ENCODE measurements at places on chromosomes 1 and 21.

- no peak for DNase-seq
These were observed 212.4 kb downstream of the FOXD2 start for GRCh38 chr1:47650205-47650604.

GRCh38 chr1:24828183-24828886 lies 83.1 kb downstream of the CLIC4 start:
- DNase-seq, result no peak

DNA sequence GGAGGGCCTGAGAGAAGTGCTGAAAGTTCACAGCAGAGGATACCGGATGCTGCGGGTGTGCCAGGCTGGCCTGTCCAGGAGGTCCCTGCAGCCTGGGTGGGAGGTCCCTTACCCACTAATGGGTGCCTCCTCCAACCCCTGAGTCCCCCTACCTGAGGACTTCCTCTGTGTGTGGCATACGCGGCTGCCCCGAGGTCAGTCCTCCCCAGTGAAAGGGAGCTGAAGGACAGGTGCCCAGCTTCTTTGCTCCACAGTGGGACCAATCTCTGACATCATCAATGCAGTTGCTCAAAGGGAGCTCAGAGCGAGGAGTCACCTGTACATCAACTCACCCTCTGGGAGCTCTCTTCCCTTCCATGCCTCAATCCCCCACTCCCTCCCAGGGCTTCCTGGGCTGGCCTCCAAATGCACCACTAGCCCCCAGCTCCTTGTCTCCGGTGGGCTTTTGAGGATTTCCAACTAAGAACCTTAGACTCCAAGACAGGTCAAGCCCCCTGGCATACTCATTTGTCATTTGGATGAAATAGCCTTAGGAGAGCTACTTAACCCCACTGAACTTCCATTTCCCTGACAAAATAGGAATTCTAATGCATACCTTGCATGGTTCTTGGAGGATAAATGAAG lies 53.9 kb downstream of the PDE9A start:
- DNase-seq, result no peak

- no peak for DNase-seq
These were observed 45.5 kb downstream of the TNNT2 start for GRCh38 chr1:201332021-201332420.

- no peak for DNase-seq
These were observed 56.7 kb upstream of the CD1D start for GRCh38 chr1:158124034-158124433.

DNA sequence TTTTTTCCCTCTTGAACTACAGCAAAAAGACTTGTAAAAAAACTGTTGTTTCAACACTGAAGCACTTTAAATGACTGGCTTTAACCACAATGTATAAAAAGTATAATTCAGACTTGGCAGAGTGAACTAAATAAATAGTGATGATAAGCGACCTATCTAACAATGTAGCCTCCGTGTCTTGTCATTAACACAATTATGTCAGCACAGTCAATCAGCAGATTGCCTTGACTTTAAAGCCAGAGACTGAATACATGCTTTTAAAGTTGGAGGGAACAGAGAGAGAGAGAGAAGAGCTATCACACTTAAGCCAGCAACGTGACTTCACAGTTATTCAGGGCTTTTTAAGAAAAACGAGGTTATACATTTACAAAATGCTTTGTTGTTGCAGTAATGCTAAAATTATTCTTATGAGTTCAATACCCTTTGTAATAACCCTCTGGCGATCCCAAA lies 378.1 kb downstream of the LMO4 start:
- no peak for DNase-seq

GRCh38 chr1:93186667-93187066 lies 6.1 kb downstream of the CCDC18 start:
- DNase-seq, result no peak

DNA sequence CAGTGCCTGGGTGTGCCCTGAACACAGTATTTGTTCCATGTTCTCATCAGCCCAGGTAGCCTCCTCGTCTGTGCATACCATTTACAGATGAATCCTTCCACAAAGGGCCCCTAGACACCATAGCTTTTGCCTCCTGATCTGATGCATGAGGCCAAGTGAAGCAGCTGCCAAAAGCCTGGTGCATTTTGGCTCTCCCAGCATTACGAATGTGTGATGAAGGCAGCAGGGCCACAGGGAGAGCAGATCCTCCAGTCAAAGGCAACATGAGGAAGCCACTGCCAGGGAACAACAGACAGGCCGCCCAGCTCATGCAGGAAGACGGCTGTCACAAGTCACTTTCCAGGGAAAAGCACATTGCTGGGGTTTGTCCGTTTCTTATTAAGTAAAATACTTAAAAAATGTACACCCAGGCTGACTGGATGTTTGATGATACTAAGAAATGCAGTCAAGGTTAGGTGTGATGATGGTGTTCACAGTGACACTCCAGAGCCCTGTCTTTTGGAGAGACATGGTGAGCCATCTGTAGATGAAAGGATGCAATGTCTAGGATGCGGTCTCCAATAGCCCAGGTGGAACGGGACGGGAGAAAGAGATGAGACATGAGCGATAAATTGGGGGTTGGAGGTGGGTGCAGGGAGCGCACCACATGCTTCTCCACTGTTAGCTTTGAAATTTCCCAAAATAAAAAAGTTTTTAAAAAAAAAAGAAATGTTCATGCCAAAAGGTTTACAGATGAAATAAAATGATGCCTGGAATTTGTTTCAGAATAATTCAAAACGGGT lies 48.7 kb downstream of the NPHP4 start:
- no peak for DNase-seq

DNA sequence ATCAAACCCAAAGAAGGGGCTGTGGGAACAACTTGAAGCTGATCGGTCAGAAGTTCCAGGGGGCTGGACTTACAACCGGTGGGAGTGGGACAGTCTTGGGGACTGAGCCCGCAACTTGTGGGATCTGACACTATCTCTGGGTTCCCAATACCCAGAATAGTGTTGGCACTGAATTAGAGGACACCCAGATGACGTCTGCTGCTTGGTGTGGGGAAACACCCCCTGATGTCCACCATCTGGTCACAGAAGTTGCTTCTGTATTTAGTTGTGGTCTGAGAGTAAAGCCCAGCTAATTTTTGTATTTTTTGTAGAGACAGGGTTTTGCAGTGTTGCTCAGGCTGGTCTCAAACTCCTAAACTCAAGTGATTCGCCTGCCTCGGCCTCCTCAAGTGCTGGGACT lies 28.8 kb downstream of the SERBP1 start:
- no peak for DNase-seq

DNA sequence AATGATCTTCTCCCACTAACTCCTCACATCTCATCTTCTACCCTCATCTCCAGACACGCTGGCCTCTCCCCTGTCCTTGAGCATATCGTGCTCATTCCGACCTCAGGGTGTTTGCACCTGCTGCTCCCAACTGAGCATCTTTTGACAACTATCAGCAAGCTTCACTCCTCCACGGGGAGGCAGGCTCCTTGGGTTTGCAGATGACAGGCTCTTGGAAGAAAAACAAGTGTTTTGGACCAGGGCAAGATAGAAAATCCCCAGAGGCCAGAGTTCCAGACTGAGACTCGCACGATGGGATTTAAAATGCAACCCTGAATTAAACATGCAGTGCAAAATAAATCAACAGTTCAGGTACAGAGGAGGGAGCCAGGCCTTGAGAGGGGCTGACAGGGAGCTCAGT lies 246.7 kb downstream of the PTPRU start:
- no peak for DNase-seq

DNA sequence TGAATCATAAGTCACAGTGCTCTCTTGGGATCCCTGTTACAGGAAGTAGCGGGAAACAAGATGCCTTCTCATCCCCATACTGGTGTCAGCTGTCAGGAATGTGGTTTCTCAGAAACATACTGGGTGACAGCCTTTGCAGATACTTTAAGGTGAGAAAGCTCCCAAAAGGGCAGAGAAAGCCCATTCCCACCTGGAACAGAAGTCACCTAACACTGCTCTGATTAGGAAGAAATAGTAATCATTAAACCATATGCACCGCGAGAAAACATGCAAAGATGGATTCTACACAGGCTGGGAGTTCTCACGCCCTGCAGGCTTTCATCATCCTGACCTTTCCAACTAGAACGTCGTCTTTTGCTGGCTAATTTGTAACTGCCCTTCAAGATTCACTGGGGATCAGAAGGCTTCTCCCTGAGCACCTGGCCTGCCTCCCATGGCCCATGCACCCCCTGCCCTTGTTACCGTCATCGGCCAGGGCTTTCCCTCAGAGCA lies 46.2 kb upstream of the SLC44A3 start:
- DNase-seq, result no peak
